Stimulated activated CD8-positive, alpha-beta memory T cell treated with anti-CD3 and anti-CD28 coated beads, Interleukin-7, amount 100 ng/mL, for 4 hours (primary cell): ENCODE measurements at places on chromosomes 3 and 15.

GRCh38 chr15:65085990-65086679, 9.6 kb downstream of the KBTBD13 start:
- no peak for DNase-seq

DNA sequence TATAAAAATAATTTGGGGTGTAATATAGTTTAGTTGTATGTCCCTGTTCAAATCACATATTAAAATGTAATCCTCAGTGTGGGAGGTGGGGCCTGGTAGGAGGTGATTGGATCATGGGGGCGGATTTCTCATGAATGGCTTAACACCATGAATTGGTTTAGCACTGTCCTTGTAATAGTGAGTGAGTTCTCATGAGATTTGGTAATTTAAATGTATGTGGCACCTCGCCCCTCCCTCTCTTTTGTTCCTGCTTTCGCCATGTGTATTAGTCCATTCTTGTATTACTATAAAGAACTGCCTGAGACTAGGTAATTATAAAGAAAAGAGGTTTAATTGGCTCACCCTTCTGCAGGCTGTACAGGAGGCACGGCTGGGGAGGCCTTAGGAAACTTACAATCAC, 83.9 kb downstream of the ANXA2 start:
- DNase-seq, result no peak

DNA sequence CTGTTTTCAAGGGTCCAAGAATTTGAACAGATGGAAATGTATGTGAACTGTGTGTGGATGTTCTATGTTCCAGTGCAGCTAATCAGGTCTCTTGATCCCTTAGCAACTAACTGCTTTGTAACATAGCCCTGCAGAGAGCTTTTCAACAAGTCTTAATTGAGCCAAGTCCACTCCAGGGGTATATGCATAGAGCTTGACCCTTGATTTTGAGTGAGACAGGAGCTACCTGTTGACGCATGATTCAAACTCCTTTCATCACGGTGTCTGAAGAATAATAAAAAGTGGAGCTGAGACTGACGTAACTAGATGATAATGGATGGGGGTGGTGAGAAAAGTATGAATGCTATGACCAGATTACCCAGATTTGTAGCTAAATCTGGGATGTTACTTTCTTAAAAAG, 93.3 kb upstream of the CCDC54 start:
- no peak for DNase-seq

DNA sequence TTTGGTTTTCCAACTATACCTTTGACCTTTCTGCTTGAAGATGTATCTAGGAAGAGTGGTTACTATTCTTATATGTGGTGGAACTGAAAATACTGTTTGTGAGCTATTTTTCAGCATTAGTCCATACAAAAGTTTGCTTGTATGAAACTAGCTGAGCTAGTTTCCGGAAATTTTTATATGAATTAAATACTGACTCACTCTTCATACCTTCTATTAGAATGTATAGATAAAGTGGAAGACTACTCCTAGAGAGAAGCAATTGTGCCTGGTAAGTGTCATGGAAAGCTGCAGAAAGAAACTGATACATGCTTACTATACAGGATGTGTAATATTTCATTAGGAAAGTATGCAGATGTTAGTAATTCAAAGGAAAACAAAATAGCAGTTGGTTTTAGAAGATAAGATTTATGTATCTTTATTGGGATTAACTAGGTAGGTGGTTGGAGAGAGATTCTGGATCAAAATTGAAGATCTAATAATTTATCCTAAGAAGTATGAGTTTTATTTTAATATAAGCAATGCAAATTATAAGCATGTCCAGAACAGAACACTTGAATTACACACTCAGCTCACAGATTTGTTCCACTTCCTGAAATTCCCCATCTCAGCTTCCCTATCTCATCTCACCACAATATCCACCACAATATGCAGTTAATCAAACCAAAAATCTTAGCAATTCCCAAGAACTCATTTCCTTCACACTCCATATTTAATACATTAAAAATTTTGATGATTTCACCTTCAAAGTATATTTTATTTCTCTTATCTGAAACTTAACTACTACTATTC, 82.8 kb downstream of the BCHE start:
- DNase-seq, result no peak

DNA sequence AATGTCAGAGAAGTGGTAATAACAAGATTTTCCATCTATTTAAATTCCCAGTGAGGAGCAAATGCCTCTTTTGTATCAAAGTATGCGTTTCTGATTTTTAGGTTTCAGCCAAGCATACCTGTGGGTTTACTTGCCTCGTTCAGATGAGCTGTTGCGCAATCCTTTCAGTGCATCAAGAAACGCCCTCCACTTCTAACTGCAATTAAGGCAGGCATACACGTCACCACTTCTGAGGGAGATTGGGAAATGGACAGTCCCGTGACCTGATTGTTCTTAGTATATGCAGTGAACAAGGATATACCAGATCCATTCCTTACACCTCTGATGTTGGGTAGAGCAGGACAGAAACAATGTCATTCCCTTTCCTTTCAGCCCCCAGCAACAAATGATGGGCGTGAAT, 219.0 kb downstream of the ITPR1 start:
- DNase-seq, result no peak

DNA sequence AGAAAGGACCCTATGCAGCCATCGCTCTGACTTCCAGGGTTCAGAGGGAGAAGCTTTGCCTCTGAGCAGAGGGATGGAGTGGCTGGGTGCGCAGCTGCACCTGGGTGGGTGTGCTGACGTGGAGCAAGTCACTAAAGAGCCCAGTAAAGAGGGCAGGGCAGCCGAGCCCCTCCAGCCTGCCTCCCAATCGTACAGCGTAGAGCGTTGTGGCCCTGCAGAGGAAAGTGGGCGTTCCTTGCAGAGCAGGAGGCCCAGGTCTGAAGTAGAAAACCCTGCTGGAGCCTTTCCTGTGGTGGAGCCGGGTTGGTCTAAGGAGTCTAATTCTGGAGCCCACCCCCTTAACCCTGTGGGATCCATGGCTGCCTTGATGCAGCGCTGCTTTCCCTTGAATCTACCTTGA, 61.0 kb downstream of the ABTB1 start:
- no peak for DNase-seq

DNA sequence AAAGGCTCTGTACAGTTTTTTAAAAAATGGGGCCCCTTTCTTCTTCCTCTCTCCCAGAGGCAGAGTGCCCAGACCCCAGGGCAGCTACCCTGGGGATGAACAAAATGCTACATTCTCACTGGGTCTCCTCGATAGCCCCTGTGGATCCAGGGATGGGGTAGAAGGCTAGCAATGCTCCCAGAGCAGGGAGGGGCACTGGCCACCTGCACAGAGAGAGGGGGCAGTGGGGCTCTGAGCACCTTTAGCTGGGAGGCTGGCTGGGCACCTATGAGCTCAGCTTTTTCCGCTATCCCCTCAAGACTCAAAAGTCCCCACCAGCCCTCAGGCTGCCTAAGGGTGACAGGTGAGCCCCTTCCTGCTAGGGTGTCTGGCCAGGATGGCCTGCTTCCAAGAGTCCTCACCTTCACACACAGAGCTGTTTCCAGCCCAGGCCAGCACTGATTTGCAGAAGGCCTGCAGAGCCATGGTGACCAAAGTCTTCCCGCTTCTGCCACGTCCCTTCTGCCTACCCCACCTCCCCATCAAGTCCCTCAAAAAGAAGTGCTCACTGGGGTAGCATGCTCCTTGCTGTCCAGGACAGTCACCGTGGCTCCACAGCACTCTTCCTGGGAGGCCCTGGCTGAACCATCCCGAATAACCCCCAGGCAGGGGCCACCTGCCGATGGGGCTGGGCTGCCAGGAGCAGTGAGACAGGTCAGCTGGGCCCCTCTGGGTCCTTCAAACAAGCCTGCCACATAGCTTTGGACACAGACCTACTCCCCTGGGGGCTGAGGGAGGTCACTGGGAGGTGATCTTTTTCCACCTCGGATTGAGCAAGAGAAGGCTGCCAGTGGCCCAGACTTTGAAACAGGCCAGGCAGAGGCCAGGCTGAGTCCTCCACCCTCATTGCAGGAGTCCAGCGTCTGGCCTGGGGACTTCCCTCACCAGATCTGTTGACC, 20.4 kb downstream of the BMF start:
- DNase-seq, result no peak

DNA sequence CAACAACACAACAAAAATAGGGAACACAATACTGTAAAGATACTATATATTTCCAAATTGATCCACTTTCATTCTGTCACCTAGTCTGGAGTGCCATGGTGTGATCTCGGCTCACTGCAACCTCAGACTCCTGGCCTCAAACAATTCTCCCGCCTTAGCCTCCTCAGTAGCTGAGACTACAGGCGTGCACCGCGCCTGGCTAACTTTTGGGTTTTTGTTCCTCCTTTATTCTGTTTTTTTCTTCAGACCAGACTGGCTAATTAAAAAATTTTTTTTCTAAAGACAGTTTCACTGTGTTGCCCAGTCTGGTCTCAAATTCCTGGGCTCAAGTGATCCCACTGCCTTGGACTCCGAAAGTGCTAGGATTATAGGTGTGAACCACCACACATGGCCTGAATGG, 5.3 kb downstream of the BCL2L10 start:
- DNase-seq, result no peak

DNA sequence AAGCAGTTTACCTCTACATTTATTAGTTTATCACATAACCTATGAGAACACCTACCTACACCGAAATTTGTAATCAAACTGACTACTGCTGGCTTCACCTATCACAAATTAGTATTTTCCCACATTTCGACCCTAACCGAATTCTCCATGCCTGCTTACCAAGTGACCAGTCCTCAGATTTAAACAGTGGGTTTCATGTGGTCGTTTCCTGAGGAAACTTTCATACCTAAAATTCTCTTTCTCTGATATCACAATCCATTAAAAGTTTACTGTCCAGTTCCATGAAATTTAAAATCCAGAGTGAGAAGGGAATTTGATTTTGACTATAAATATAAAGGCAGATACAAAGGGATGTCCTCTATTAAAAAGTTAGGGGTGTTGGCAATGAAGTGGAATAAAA, 1.9 kb downstream of the PLOD2 start:
- no peak for DNase-seq

GRCh38 chr3:73234354-73235014, 173.0 kb downstream of the EBLN2 start:
- no peak for DNase-seq

- no peak for DNase-seq
Observed at GRCh38 chr3:78275420-78275852, 1235.5 kb downstream of the ROBO2 start.

DNA sequence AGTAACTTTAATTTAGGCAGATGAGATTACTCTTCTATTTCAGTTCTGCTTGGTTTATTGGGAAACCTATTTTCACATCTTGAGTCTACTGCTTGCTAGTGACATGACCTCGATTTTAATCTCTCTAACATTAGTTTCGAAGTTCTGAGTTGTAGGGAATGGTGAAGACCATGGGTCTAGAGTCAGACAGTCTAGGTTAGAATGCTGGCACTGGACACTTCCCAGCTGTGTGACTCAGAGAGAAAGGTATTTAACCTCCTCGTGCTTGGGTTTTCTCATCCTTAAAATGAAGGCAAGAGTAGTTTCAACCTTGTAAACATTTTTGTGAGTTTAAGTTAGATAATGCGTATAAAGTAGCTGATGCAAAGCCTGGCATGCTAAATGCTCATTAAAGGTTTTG, 422.1 kb downstream of the GRM7 start:
- no peak for DNase-seq

GRCh38 chr3:108127301-108127988, 36.6 kb upstream of the CD47 start:
- DNase-seq, result peak; percentile 61

GRCh38 chr3:77247817-77248216, 207.9 kb downstream of the ROBO2 start:
- DNase-seq, result no peak

- DNase-seq, result no peak
Observed at GRCh38 chr3:156483002-156483401, 71.9 kb downstream of the SSR3 start.

GRCh38 chr15:78540871-78541743, 863 bp downstream of the PSMA4 start:
- DNase-seq, result no peak

DNA sequence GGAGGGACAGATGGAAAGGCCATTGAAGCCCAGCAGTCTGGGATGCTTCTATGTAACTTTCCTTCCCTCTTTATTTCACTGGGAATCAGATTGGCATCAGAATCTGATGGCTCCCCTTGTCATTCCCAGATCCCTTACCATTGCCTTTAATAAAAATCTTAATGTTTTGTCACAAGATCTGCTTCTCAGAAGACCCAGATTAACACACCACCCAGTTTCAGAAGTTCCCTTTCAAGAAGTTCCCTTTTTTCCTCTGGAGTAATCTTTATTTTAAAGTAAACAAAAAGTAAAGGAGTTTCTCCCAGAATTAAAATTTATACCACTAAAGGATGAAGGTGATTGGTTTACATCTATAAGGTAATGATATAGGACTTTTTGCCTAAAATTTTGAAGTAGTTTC, 76.4 kb downstream of the UBR1 start:
- no peak for DNase-seq

GRCh38 chr3:118501152-118501551, 533.5 kb downstream of the IGSF11 start:
- no peak for DNase-seq
